Inflammatory macrophage treated with lipopolysaccharide for 1 hour (primary cell): ENCODE measurements at places on chromosomes 13 and 19.

DNA sequence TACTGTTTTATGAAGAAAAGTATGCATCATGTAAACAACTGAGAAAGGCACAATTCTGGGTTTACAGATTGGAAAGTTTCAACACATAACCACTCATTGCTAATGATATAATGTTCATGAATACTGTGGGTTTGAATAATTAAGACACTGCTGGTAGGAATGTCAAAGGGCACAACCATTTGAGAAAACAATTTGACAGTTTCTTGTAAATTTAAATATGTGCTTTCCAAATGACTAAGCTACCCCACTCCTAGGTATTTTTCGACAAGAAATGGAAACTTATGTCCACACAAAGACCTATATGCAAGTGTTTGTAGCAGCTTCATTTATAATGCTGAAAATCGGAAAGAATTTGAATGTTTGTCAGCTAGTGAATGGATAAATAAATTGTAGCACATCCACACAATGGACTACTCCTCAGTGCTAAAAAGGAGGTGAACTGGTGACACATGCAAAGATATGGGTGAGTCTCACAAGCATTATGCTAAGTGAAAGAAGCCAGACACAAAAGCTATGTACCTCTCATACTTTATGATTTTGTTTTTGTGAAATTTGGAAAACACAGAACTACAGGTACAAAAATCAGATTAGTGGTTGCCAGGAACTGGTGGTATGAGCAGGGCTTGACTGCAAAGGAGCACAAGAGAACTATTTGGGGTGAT, 44.8 kb upstream of the FLT1 start:
- no peak for DNase-seq

- DNase-seq: no peak
Measured at GRCh38 chr13:66513728-66514127, 716.4 kb downstream of the PCDH9 start.

- no peak for DNase-seq
Measured at GRCh38 chr13:111242585-111242984, 77.9 kb upstream of the TEX29 start.

DNA sequence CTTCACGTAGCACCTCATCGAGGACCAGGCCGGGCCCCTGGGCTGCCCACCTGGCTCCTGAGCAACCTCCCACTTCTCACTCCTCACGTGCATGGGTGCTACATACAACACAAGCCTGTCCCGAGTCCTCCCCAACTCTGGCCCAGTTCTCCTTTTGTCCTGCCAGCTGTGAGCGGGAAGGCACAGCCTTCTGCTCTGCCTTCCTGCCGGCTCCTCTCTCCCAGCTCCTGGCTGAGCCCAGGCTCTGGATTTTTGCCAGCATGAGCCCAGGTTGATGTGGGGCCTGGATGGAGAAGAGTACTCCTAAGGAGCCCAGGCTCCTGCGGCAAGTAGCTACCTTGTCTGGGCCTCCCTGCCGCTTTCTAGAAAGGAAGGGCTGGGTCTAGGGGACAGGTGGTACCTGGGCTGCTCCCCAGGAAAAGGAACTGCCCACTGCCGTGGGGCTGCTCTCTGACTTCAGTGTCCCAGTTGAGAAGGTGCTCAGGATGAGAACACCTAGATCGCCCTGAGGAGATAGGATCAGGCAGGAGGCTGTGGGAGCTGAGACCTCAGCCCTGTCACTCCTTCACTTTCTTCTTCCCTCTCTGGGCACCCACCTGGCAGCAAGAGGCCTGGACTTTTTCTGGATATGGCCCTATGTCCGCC, 23.6 kb downstream of the LYL1 start:
- no peak for DNase-seq

GRCh38 chr19:46115396-46116106, 8.9 kb downstream of the IGFL3 start:
- peak; percentile 17 for DNase-seq

DNA sequence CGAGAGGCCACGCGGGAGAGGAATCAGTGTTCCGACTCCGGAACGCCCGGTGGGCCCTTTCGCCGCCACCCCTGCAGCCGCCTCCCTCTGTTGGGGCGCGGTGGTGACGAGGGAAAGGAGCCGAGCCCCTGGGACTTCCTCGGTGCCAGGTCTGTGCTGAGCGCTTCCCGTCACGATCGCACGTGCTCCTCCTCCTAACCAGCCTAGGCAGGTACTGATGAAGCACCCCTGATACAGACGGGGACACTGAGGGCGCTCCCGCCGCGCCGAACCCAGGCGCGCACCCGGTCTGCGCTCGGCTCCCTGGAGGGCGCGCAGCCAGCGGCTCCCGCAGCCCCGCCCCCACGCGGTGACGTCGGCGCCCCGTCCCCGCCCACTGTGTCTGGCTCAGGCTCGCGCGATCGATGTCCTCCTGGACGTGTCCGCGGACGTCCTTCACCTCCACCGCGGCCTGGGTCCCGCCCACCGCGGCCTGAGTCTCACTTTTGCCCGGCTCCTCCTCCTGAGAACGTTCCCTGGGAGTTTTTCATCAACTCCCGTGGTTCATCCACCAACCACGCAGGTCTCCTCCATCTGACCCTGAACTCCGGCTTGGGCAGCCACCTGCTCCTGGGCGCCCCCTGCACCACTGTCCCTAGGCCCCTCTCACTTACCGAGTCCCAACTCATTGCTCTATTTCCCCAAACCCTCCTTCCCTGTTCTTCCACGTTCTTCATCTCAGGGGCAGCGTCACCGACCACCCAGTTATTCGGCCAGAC, 2.6 kb upstream of the KLK15 start:
- peak; percentile 76 for DNase-seq

DNA sequence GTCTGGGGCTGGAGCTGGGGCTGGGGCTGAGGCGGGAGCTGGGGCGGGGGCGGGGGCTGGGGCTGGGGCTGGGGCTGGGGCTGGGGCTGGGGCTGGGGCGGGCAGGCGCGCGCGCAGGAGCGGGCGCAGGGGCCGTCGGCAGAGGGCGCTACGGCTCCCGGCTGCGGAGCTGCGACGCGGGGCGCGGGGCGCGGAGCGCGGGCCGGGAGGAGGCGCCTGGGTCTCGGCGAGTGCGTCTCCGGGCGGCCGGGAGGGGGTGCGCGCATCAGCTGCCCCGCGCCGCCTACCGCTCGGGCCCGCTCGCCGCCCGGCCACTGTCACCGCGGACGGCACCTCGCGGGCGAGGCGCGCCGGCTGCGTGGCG, 422 bp upstream of the MTUS2 start:
- peak; percentile 25 for DNase-seq
